Germinal center (tissue), 1 donor: ENCODE measurements at places on chromosomes 3 and 15.

GRCh38 chr3:45932112-45932511 is 11.2 kb upstream of the CXCR6 start:
- DNase-seq = no peak

DNA sequence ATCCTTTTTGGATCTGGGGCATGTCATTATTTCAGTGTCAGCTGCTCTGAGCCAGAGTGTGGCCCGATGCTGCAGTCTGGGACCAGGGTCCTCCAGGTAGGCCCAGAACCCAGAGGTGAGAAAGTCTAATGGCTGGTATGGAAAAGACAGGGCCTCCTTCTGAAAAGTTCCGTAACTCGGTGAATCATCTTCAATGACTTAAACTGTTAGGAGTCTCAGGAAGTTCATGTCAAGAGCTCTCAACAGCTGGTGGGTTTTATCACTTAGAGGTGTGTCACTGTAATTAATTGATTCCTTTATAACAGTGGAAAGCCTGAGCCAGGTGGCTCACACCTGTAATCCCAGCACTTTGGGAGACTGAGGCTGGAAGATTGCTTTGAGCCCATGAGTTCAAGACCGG is 28.5 kb upstream of the PDE8A start:
- no peak for DNase-seq

GRCh38 chr3:56775838-56776555 is 25.8 kb downstream of the ARHGEF3 start:
- DNase-seq = no peak

DNA sequence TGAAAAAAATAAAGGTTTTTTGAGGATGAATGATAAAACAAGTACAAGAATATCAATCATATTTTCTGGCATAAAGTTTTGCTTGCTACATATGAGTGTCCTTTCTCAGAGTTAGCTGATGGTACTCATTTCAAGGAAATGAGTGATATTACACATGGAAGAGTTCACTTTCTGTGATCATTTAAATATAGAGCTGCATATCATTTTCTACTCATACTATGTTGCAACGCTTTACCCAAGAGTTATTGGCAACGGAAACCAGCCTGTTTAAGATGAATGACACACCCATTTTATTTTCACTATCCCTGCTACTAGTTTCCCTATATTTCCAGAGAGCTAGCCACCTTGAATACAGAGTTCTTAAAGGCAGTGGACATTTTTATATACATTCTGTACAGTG is 35.4 kb upstream of the RBMS3 start:
- no peak for DNase-seq

DNA sequence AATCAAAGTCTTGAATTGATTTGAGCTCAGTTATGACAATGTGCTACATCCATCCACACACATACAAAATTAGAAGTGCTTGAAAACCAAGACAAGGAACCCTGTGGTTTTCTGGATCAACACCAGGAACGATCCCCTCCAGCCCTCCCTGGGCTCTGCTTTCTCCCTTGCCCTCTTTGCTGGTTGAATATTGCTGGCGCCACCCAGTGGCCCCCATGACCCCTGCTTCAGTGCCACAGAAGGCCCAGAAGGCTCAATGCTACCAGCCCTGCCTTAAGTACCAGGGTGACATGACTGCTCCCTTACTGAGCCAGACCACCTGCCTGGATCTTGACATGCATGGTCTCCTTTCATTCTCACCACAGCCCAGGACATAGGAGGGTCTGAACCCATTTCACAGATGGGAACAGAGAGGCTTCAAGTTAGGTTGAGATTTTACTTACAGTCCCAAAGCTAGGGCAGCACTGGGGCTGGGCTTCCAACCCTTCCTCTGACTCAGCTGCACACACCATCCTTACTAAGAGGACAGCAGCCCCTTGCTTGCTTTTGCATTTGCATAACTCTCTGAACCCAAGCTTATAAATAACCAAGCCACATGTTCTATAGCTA is 15.0 kb downstream of the IL12A start:
- peak; percentile 50 for DNase-seq

- DNase-seq = no peak
Observed at GRCh38 chr3:184332370-184333090, 4.9 kb upstream of the FAM131A start.

- DNase-seq = no peak
Observed at GRCh38 chr15:70497661-70498060, 265.7 kb downstream of the UACA start.

DNA sequence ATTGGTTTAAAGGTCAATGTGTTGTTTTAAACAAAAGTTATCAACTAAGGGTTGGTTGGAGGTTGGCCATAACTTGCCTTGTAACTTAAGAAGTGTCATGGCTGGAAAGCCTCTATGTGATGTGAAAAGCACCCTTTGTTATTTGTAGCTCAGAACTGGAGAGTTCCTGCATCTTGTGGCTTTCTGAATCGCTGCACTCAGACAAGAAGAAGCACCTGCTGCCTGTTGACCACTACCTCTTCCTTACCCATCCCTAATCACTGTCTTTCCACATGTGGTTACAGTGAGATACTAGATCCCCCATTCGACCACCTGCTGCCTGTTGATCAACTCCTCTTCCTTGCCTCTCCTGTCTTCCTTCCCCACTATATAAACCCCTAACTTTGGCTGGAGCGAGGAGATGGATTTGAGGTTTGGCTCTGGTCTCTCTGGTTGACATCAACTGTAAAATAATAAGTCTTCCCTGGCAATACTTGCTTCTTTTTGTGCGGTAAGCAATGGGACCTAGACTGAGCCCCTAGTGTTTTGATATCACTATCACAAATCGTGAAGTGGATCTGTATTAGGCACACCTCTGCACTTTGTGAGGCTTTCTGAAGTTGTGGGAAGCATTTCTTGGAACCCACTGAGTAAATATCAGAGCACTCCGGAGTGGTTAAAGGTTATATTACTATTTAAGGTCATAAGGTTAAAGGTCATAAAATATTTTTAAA is 13.8 kb downstream of the RPL39L start:
- DNase-seq = no peak

GRCh38 chr3:165638034-165638433 is 199.2 kb downstream of the BCHE start:
- DNase-seq = no peak

- no peak for DNase-seq
Observed at GRCh38 chr3:54900838-54901591, 26.8 kb downstream of the LRTM1 start.

DNA sequence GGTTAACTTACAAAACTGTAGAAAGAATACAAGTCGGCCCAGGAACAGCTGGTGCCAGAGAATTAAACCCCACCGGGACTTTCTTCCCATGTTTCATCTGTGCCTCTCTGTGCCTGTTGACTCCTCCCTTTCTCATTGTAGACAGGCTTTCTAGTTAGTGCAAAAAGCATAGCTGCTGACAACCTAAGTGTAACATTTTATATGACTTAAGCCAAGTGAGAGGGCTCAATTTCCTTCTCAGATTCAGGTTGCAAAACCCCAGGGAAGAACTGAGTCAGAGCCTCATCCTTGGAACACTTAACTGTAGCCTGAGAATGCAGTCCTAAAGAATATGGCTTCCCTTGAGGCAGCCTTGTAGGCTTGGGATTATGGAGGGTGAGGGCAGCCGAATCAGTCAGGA is 302.5 kb upstream of the AZI2 start:
- no peak for DNase-seq

DNA sequence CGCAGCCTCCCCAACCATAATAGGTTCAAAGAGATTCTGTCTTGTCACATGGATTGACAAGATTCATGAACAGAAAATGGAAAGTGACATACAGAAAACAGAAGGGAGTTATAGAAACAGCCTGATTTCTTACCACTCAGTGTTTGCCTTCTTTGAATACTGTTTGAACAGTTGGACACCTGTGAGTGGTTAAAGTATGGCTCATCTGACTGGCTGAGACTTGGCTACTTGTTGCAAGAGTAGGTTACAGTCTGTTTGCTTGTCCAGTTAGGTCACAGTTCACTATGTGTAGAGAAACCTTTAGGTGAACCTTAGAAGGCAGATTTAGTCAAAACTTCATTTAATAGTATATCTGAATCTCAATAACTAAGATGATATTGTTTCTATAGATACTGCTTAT is 1003.9 kb upstream of the EPHA6 start:
- no peak for DNase-seq

- no peak for DNase-seq
Observed at GRCh38 chr3:45475145-45475544, 86.8 kb downstream of the LARS2 start.

- peak; percentile 65 for DNase-seq
Observed at GRCh38 chr3:186108106-186108940, 566 bp downstream of the ETV5 start.

GRCh38 chr15:72464251-72464650 is 9.9 kb upstream of the ARIH1 start:
- DNase-seq = no peak

GRCh38 chr3:171383206-171384018 is 76.8 kb downstream of the TNIK start:
- DNase-seq = no peak
